T-helper 2 cell (primary cell): ENCODE measurements at places on chromosomes 3 and 15.

GRCh38 chr3:33722191-33722590 is 4.1 kb upstream of the CLASP2 start:
- no peak for DNase-seq

GRCh38 chr3:191412759-191413158 is 48.2 kb upstream of the PYDC2 start:
- DNase-seq: no peak

GRCh38 chr3:112463250-112463649 is 36.0 kb downstream of the BTLA start:
- no peak for DNase-seq

GRCh38 chr3:13557417-13557816 is 8.5 kb downstream of the FBLN2 start:
- DNase-seq: no peak

- no peak for DNase-seq
Observed at GRCh38 chr3:48532271-48532976, 24.2 kb downstream of the PFKFB4 start.

DNA sequence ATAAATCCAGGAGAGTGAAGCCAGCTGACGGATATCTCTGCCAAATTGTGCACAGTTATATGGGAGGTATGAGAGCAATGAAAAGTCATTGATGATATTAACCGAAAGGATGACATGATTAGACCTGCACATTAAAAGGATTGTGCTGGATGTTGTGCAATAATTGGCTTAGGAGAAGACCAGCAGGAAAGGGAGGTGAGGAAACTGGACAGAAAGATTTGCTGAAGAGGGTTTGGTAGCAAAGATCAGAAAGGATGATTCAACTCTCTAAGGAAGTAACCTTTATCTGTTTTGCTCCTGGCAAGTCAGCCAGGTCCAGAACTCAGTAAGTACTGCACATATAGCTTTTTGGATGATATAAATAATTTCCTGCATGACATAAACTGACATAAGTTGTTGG is 704.7 kb downstream of the GRM7 start:
- DNase-seq: no peak

DNA sequence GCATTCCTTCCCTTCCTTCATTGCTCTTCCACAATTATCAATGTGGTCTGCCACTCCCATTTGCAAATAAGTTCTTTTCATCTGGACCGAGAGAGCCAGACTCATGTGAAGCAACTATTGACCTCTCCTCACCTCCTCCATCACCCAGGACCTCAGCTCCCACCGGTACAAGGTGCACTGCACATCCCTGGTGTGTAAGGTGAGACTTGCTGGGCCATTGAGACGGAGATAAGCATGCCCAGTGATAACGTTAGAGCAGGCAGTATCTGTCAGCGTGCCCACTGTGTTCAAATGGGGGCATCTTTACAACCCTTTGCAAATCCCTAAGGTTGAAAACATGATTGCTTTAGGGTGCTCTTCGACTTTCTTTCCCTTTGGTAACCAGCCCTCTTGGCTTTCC is 154.8 kb downstream of the ADAMTS17 start:
- no peak for DNase-seq

GRCh38 chr3:195876297-195877064 is 31.9 kb downstream of the TNK2 start:
- no peak for DNase-seq

DNA sequence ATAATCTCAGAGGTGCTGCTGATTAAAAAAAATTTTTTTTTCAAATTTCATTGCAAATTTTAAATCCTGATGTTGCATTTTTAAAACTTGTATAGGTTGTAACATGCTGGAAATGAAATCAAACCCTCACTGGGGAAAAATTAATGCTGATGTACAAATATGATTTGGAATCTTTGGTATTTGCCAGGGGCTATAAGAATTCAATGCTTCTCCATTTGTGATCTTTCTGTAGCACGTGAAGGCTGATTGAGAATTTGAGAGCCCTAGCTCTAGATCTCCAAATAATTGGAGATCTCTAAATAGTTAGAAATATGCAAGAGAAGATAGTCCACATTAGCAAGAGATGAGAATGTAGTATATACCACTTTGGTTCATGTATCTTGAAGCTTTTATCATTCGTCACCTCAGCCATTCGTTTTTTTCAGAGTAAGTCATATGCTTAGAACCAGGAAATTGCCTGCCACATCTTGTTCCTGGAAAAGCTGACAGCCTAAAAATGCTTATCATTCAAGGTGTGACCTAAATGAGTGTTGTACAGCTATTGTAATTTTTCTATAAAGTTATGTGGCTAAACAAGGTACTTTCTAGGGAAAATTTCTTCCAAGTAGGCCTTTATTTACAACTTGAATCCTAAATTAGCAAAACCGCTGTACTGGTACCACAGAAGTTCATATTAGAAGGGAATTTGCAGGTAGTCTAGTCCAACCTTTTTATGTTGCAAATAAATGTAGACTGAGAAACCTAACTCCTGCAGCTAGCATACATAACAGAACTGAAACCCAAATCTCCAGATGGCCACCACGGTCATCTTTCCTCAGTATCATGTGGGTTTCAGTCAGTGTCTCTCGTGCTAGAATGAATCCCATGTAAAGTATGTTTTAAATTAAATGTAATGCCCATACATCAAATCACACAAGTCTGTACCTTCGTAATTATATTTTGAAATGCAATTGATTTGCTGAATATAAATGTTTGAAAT is 48.5 kb downstream of the FNDC3B start:
- peak; percentile 63 for DNase-seq

- no peak for DNase-seq
Observed at GRCh38 chr15:89728254-89728653, 22.8 kb downstream of the MESP1 start.

DNA sequence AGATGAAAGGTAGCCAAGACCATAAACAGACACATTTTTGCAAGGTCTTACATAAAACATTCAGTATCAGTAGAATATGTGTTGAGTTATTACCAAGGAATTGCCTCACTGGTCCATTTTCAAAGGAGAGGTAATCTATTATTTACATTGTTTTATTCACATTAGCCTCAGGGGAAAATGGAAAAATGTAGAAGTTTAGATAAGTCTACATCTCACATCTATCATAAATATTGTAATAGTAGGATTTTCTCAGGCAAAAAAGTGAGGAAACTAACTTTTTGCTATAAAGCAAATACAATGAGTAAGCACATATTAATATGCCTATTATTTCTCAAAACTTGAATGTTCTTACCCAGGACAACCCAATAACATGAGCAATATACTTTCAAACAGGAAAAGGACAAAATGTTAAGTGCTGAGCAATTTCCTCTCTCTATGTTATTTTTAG is 184.6 kb upstream of the AGTR1 start:
- DNase-seq: no peak

GRCh38 chr3:10502185-10502880 is 3.1 kb downstream of the ATP2B2 start:
- DNase-seq: no peak

DNA sequence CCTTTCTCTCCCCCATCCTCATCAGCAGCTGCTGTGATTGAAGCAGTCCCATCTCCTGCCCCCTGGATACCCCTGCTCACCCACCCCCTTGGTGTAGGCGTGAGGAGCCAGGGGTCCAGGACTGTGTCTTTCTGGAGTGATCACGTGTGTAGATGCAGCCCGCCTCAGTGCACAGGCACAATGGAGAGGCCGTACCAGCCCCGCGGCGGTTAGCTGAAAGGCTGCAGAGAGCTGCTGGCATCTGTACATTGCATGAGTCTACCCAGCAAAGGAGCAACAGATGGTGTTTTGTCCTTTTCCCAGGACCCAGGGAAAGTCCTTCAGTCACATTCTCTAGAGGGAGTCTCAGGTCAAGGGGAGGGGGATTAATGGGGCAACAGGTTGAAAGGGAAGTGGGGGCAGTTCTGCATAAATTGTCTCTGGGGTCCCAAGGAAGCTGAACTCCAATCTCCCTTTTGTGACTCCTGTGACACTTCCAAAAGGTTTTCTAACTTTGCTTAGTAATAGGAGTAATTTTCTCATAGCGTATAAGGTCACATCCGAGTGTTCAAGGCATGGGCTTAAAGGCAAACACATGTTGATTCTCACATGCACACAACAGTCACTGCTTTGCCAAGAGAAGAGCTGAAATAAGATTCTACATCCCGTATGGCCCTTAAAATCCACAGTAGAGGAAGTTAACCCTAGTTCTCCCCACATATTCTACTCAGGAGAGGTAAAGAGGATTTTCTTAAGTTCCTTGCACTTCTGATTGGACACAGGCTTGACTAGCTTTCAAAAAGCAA is 7.1 kb downstream of the CSPG5 start:
- no peak for DNase-seq

DNA sequence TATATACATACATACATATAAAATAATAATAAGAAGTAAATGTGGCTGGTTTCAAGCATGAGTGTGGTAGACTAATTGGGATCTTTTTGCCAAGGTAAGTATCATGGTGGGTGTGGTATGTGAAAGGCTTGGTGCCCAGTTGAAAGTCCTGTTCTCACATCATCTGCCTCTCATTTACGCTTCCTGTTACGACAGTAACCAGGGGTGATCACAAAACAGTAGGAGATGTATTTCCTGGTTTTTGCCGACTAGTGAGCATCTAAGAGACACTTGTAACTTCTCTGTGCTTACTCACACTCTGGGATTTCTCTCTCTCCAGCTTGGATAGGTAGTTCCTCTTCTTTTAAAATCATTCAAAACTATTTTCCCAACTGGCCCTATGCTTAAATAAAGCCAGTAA is 1028.3 kb upstream of the NR2F2 start:
- DNase-seq: peak; percentile 17

DNA sequence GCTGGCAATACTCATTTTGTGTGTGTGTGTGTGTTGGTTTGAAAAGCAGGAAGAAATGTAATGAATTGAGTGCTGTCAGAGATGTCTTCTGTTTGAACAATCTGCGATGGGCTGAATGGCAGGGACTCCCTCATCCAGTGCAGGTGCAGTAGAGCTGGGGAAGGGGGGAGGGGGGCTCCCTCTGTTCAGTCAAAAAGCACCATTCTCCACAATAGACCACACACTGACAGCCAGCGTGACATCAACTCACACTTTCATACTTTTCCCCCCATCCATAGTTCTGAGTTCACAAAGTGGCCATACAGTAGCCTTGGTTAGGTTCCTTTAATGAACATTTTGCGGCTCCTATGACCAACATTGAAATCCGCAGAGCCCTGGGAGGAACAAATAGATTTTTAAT is 10.4 kb downstream of the SOX2 start:
- DNase-seq: no peak
